Fibroblast of skin of left biceps (primary cell): ENCODE measurements at places on chromosomes 4 and X.
A peak's percentile ranks its signal among the peaks of the same experiment; 100 is the strongest.

GRCh38 chrX:38727668-38728067 lies 73.6 kb upstream of the MID1IP1 start:
- DNase-seq, result no peak

GRCh38 chr4:48127682-48128404 lies 6.2 kb downstream of the TXK start:
- DNase-seq, result peak; percentile 87

DNA sequence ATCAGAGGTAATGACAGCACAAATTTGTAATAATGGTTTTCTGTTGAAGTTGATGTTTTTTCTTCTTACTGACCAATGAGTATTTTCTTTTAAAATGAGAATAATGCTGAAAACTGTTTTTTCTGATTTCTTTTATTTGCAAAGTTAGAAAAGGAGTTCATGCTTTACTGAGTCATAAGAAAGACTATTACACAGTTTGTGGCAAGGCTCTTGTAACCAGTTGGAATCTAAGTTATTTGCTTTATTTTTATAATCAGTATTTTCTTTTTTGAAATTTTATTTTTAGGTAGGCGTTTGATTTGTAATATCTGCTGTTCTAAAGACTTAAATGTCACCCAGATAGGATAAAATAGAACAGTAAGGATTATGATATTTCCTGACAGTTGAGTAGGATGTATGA lies 25.5 kb downstream of the ANAPC4 start:
- DNase-seq, result no peak

DNA sequence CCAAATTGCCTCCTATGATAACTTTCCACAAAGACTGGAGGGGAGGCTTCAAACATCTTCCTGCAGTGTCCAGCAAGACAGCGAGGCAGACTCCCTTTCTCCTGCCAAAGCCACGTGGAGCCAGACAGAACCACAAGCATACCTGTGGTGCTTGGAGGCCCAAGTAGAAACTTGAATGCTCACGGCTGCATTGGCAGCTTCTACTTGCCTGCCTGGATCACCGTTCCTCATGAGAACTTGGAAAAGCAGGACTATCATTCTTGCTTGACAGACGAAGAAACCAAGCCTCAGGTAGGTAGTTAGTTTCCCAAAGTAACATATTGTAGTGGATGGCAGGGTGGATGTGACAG lies 216.3 kb upstream of the SFRP2 start:
- DNase-seq, result no peak

- DNase-seq, result peak; percentile 8
Measured at GRCh38 chr4:27360790-27361267, 500.2 kb downstream of the STIM2 start.

- no peak for DNase-seq
Measured at GRCh38 chrX:65993915-65994460, 45.9 kb downstream of the VSIG4 start.

- DNase-seq, result no peak
Measured at GRCh38 chrX:1394731-1395501, 3.0 kb upstream of the SLC25A6 start.

DNA sequence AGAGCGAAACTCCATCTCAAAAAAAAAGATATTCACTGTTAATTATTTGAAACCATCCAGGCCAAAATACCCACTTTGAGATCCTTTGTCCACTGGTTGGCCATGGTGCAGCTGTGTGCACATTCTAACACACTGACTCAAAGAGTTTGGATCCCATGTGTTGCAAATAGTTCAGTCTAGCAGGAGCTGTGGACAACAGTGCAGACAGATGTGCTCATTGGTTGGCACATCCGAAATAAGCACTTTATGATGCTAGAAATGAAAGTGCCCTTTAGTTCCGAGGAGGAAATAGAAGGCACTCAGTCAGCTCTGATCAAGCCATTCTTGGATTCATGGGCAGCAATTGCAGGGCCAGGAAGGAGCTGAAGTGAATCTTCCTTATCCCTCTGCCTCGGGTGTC lies 63.0 kb upstream of the TMEM150C start:
- DNase-seq, result no peak

- peak; percentile 47 for DNase-seq
Measured at GRCh38 chr4:89492581-89493071, 185.0 kb upstream of the GPRIN3 start.

GRCh38 chr4:3708103-3708510 lies 58.1 kb upstream of the ADRA2C start:
- DNase-seq, result peak; percentile 55

DNA sequence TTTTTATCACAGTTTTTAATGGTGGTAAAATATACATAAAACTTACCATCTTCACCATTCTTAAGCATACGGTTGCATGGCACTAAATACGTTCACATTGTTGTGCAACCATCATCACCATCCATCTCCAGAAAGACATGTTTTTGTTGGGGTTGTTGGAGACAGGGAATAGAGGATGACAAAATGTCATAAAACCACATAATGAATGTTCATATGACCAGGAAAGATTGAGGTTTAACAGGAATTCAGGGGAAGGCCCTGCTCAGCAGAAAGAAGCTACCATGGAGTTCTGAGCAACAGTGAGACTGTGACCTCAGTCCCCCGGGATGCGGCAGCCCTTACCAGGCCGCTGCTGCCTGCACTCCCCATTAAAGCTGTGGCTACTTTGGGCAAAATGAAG lies 63.9 kb upstream of the TRIM2 start:
- no peak for DNase-seq

DNA sequence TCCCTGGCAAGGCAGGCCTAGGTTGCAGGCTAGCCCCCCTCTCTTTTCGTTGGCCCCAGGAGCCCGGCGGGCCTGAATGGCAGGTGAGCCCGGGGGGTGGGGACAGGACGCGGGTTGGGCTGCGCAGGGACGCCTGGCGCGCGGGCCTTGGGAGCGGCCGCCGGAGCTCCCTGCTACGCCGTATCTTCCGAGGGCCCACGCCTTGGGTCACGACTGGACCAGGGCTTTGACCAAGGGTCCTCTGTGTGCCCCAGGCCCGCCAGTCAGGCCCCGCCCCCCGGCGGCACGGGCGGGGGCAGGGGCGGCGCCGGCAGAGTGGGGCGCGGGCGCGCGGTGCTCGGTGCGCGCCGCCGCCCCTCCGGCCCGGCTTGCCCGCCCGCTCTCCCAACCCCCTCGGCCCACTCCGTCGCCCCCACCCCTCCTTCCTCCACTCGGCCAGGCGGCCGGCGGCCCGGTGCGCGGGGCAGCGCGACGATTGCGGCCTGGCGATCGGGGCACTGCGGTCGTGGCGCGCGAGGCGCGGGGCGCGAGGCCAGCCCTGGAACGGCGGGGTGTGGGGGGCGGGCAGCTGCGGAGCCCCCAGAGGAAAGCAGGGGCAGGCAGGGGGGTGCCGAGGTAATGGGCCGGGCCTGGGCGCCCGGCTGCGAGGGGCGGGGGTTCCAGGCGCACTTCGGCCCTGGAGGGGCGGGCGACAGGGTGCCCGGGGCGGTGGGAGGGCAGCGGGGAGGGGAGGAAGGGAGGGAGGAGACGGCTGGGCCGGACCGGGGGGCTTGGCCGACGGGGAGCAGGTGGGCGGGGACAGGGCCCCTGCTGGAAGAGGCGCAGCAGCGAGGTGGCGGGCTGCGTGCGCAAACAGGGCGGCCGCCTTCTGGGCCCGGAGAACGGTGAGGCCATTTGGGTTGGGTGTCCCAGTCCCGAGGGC lies at the start of gene PRRG3:
TSS of gene PRRG3 (plus strand) at position 798 of the 922 bp plus-strand sequence. CDS start 3,357 bp downstream, outside the sequence.
- DNase-seq, result no peak

GRCh38 chrX:50888884-50889283 lies 21.7 kb upstream of the BMP15 start:
- no peak for DNase-seq

DNA sequence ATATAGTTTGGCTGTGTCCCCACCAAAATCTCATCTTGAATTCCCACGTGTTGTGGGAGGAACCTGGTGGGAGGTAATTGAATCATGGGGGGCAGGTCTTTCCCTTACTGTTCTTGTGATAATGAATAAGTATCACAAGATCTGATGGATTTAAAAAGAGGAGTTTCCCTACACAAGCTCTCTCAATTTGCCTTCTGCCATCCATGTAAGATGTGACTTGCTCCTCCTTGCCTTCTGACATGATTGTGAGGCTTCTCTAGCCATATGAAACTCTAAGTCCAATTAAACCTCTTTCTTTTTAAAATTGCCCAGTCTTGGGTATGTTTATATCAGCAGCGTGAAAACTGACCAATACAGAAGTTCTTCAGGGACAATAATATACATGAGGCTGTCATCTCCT lies 425.1 kb downstream of the PABPC4L start:
- DNase-seq, result no peak

DNA sequence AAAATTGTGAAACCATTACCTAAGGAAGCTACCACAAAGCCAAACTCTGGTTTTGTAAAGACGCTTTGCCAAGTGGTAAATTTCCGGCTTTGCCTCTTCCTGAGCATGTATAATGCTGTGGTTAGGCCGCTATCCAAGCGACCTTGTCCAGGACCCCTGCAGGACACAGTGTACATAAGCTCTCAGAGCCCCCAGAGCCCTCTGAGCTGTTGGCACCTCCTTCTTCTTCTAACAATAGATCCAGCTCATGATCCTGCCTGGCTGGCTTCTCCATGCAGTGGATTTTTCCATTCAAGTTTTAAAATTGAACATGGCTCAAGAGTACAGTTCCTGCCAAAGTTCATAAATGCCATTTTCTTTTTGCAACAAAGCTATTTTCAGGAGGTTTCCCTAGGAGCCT lies 326.7 kb downstream of the MAPK10 start:
- peak; percentile 49 for DNase-seq

- DNase-seq, result no peak
Measured at GRCh38 chr4:105149771-105150170, 3.1 kb downstream of the TET2 start.

GRCh38 chr4:87089368-87089767 lies 131.1 kb downstream of the KLHL8 start:
- no peak for DNase-seq

- no peak for DNase-seq
Measured at GRCh38 chrX:123271902-123272301, 87.8 kb downstream of the GRIA3 start.

DNA sequence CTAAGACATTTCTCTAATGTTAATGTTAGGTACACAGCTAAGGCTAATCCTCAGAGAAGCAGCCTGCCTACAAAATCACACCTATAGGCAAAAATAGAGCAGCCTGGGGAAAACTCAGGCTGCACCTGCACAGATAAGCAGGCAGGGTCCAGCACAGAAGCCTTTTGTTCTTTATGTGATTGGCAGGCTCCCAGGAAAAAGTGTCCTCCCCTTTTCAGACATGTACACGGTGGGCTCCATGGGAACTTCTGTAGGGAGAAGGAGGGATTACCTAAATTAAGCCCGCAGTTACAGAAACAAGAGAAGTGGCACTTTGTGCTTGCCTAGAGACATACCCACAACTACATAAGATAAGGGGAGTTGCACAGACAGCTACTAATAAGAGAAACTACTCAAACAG lies 4.0 kb upstream of the HSPA4L start:
- no peak for DNase-seq

GRCh38 chrX:53125506-53125905 lies 31.6 kb downstream of the KANTR start:
- no peak for DNase-seq

DNA sequence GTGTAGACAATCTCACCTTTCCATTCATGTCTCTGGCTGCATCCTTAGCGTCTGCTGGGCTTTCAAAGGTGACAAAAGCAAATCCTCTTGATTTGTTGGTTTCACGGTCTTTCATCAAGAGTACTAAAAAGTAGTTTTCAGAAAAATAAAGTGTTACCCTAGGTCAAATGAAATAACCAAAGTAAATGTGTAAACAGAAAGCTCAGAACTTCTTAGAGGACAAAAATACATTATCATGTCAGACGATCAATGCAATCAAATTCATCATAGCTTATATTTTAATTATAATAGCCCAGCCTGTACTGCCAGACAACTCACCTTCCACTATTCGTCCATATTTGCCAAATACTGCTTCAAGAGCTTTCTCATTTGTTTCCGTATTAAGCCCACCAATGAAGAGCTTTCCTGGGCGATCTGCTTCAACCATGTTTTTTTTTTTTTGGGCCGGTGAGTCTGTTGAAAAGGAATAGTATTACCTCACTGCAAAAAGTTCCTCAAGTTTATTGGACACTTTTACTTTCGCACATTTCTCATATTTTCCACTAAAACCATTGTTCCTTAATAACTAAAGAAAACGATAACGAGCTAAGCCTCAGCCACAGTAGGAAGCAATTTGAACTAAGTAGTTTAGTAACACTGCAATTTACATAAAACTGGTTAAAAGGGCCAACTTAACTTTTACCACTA lies 1.4 kb downstream of the RBMX start:
- no peak for DNase-seq

GRCh38 chr4:156472624-156473023 lies 499.0 kb downstream of the PDGFC start:
- DNase-seq, result peak; percentile 41

DNA sequence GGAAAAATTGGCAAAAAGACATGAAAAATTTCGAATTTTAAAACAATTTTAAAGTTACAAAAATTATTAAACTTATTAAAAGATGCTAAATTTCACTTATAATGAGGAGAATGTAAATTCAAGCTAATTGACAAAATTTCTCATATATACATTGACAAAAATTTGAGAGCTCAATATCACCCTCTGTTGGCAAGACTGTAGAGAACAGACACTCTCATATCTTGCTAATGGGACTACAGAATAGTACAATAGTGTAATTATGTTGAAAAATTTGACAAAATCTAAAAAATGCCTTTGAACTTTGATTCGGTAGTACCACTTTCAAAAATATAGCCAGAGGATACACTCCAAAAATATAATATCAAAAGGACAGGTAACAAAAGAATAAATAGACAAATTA lies 29.8 kb downstream of the DCAF8L2 start:
- no peak for DNase-seq

DNA sequence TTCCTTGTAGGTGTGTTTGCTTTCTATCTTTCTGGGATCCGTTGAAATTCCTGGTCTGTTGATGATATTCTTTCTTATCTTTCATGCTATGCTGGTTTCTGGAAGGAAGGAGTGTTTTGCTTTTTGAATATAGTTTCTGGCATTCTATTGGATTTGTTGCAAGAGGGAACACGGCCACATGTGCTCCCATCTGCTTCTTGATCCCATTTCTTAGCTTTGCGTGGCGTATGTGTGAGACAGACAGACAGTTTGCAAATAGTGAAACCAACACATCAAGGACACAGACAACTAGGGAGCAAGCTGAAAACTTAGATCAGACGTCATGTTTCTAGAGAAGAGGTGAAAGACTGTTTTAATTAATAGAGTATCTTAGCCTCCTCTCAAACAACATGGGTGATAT lies 261.9 kb upstream of the PUDP start:
- no peak for DNase-seq

DNA sequence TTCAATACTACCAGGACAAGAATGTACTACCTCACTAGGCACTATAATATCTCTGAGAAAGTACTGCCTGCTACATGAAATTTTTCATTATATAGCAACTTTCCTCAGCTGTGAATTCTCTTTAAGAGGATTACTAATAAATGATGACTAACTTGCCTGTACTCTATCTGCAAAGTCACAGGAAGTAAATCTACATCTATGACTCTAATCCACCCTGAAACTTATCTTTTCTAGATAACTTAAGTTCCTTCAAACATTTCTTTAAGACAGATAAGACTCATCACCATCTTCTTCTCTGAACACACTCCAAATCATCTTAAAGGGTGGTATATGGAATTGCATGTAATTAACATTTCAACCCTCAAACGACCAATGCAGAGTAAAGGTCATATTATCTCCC lies 28.8 kb downstream of the RPS6KA3 start:
- DNase-seq, result no peak
